ENCODE measurements at places on chromosomes 16 and 17. TPM values are rescaled to one million over a fixed set of nuclear protein-coding genes. Genes with fewer than 3 reads are reported as not detected.

Gene OR2C1
- not detected for total RNA-seq

Gene CTF1
- 0.22 TPM for total RNA-seq

Gene SHBG
- not detected for total RNA-seq

Gene RPRML
- not detected for total RNA-seq

Gene CES3
- total RNA-seq = 6.4 TPM

Gene MRPS23
- 27.1 TPM for total RNA-seq

Gene APOBR
- 21.4 TPM for total RNA-seq

Gene MYO15B
- 11.0 TPM for total RNA-seq

Gene DUSP14
- total RNA-seq = 11.0 TPM

Data from activated CD4-positive, alpha-beta T cell treated with anti-CD3 and anti-CD28 coated beads, Interleukin-2, amount 10 ng/mL, durations not matched to agents 7 days and 5 days (primary cell).